ENCODE measurements at places on chromosomes 7 and 10.

DNA sequence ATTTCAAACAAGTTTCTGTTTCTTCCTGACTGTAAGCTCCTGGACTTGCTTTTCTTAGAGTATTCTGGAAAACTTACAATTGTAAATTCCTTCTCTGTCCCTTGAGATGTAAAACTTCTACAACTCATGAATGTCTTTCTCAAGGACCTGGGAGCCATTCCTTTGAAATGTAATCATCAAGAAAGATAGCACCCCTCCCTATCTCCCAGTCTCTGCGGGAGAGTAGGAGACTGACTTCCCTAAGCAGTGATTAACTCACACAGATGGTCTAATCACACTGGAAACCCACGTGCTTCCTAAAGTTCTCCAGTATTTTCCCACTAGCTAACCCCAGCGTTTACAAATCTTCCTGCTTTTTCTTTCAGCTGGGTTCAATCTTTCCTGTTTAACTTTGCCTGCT, 549.4 kb downstream of the SORCS1 start:
- no peak for DNase-seq

- no peak for DNase-seq
Measured at GRCh38 chr7:33964417-33965182, 59.3 kb downstream of the BMPER start.

- no peak for DNase-seq
Measured at GRCh38 chr7:116162254-116162653, 48.1 kb upstream of the TES start.

- DNase-seq: no peak
Measured at GRCh38 chr10:44201011-44201410, 183.9 kb downstream of the CXCL12 start.

GRCh38 chr10:42743697-42744096, 38.9 kb upstream of the BMS1 start:
- no peak for DNase-seq

DNA sequence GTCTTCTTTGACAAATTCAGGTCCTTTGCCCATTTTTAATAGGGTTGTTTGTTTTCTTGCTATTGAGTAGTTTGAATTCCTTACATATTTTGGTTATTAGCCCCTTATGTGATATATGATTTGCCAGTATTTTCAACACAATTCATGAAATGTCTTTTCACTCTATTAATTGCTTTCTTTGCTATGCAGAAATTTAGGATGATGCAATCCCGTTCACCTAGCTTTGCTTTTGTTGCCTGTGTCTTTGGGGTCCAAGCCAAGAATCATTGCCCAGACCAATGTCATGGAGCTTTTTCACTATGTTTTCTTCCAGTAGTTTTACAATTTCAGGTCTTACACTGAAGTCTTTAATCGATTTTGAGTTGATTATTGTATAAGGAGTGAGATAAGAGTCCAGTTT, 154.5 kb downstream of the PAXIP1 start:
- DNase-seq: no peak

All from DMS79 treated with DMSO at 0.1 percent for 48 hours (cell line).